ENCODE measurements at places on chromosomes 12 and 14.

DNA sequence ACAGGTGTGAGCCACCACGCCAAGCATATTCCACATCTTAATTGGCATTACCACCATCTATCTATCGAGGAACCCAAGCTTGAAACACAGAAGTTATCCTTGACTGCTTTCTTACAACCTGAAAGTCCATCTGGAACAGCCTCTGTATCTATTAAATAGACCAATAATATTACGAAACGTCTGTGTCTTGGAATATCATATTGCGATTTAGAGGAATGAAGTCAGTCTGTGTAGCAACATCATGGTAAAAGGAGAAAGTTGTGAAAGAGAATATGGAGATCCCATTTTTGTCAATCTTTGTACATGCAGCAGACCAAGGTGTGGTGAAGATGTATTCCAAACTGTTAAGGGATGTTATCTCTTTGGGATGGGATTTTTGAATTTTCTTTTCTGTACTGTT is 25.8 kb upstream of the MAX start:
- DNase-seq: no peak

DNA sequence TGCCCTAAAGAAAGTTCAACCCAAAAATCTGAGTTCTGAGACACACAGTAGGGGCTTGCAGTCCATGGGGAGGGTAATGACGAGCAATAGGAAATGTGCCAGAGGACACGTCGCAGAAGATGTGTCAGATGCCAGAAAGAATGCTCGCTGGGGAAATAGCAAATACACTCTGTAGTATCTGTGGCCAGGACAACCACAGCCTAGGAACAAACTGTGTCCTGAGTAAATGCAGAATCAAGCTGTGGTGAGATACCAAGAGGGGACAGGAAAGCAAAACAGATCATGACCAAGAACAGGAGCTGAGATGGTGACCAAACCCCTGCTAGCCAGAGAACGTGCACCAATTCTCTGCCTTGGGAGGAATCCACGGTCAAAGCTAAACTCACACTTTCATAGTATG is 9.1 kb downstream of the CRACR2A start:
- DNase-seq: no peak

GRCh38 chr14:23052182-23052623 is 5.1 kb downstream of the CDH24 start:
- DNase-seq: no peak

DNA sequence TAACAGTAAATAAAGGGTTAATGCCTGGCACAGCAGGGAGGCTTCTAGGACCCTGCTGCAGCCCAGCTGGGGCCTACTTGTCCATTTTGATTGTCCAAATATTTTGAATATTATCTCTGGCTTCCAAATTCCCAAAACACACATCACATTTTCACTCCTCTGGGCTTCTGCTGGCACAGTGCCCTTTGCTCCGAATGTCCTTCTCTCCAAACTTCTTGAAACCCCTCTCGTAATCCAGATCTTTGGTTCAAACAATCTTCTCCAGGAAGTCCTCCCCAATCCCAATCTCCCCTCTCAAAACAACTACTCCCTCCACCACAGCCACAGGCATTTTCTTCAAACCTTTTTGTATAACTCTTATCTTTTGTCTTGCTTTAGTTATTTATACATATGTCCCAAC is 225.6 kb downstream of the PPM1H start:
- DNase-seq: no peak

- DNase-seq: peak; percentile 0
Measured at GRCh38 chr14:96863327-96863985, 66.3 kb downstream of the VRK1 start.

DNA sequence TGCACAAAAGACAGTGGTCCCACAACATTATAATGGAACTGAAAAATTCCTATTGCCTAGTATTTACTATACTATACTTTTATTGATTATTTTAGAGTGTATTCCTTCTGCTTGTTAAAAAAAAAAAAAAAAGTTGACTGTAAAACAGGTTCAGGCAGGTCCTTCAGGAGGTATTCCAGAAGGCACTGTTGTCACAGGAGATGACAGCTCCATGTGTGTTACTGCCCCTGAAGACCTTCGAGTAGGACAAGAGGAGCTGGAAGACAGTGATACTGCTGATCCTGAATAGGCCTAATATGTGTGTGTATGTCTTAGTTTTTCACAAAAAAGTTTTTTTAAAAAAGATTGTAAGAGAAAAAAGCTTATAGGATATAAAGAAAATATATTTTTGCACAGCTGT is 12.3 kb downstream of the UBE2N start:
- DNase-seq: no peak

- DNase-seq: no peak
Measured at GRCh38 chr14:49754570-49755097, 13.3 kb upstream of the KLHDC2 start.

DNA sequence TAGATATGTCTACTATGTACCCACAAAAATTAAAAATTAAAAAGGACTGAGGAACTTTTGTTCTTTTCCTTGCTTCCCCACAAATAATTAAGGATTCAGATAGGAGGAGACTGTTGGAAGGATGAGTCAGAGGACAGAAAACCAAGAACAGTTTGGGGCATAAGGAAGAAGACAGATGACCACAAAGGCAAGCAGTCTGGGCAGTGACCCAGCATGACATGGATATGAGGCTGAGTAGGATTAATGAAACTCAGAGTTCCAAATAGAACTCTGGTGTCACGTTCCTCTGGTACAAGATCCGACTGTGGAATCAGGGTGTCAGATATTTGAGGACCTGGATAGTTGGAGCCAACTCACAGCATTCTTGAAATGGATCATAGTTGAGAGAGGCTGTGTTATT is 89.3 kb upstream of the SLC38A4 start:
- DNase-seq: no peak

- no peak for DNase-seq
Measured at GRCh38 chr14:88872976-88873375, 48.5 kb downstream of the TTC8 start.

DNA sequence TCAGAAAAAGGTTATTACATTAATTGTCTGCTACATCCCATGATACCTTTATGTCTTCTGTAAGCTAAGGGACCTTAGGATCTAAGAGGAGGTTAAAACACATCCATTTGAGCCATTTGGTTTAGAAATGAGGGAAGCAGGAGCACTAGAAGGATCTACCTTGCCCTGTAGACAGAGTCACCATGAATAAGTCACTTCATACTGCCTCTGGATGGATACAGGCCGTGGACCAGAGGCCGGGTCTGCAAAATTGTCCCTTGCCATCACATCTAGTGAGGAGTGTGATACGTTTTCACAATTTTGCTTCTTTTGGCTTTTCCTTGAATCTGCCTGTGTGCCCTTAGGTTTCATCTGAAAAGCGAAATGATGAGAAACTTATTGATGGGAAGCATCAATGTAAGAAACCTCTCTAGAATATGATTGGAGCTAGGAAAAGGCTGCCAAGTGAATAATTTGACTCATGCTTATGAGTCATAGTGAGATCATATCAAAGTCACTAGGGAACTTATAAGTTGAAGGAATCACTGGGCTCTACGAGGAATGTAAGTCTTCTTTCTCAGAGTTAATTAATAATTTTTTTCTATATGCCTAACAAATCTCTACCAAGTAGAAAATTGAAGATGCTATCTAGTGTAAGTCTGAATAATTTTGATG is 10.8 kb downstream of the GLRX5 start:
- DNase-seq: no peak

DNA sequence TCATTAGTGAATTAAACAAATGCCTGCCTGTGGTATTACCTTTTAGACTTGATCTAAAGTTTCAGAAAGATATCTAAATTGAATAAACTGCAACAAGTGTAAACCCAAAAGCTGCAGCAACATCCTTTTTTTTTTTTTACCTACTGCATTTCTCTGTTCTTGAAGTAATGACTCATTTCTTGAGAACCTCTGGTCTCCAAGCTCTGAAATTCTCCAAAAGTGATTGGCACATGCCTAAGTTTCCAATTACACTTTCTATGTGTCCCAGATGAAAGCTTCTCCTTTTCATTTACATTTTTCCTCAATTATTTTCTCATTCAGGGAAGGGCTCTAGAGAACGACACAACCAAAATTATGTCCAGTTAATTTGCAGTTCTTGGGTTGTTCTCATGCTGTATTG is 435.2 kb upstream of the DCN start:
- DNase-seq: no peak

DNA sequence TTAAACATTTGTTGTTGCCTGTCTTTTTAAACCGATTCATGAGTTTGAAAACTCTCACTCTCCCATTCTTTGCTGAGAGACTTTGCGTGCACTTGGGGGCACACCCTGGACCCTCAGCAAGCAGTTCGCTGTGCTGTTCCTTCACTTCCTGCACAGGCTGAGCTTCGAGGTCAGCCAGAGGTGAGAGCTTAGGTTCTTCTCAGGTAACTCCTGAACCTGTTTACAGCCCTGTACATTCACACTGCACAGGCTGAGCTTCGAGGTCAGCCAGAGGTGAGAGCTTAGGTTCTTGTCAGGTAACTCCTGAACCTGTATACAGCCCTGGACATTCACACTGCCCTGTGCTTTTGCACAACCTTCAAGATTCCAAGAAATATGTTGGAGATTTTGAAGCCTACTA is 9.8 kb upstream of the CLECL1 start:
- DNase-seq: no peak

DNA sequence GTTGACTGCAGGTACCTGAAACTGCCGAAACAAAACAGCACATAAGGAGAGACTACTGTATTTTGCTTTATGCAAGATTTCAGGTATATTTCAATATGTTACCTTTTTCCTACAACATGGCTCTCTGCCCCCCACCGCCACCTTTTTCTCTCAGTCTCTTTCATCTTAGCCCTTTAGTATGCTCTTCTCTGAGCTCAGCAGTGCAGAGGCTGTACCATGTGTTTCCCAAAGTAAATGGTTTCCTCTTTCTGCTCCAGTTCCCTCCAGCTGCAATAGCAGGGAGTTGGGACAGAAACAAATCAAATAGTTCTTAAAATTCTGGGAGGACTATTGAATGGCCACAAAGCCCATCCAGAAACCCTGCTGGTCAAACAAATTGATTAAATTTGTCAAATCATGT is 4.3 kb downstream of the AMN1 start:
- no peak for DNase-seq

GRCh38 chr14:20332431-20332787 is 670 bp downstream of the CCNB1IP1 start:
- DNase-seq: no peak

- DNase-seq: no peak
Measured at GRCh38 chr14:99737451-99737951, 53.4 kb downstream of the CYP46A1 start.

GRCh38 chr14:60648249-60648933 is 886 bp downstream of the SIX1 start:
- DNase-seq: no peak

DNA sequence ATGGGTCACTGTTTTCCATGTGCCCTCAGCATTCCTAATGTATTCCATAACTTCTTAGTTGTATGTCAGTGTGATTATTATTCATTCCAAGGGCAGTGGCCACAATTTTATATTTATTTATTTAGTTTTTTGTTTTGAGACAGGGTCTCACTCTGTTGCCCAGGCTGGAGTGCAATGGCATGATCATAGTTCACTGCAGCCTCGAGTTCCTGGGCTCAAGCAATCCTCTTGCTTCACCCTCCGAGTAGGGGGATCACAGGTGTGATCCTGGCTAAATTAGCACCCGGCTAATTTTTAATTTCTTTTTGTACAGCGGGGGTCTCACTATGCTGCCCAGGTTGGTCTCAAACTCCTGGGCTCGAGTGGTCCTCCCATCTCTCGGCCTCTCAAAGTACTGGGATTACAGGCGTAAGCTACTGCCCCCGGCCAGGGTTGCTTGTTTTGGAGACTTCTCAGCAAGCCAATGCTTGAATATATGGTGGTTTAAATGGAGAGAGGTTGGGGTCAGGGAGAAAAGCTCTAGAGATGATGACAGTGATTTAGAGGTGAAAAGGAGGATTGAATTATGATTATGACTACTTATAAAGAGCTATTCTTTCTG is 7.6 kb downstream of the GPRC5A start:
- no peak for DNase-seq

DNA sequence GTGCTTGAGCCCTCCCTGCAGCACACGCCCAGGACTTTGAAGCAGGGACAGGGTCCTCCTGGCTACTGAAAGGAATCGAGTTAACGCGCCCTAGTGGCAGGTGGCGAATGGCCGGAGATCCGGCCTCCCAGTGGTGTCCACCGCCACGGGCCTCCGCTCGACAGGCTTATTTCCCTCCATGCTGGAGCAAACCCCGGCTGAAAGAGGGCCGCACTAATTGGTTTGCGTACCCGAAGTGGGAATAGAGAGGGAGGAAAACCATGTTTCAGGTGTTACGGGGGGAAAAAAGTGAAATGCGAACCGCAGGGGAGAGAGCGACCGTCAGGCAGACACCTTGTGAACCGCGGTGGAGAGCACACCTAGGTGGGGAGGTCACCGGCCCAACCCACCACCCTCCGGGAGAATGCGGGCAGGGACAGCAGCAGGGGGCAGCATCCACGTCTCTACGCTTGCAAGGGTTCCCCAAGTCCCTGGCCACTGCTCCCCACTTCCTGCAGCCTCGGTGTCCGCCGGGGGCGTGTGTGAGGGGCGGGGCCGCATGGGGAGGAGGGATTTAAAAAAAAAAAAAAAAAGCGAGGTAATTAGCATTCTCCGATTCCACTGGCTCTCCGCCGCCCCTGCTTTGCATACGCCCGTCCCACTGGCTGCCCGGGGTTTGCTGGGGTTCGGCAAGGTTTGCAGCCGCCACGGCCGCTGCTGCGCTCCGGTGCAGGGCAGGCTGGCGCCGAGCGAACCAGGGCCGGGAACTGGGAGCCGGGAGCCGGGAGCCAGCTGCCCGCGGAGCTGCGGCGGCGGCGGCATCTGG is 224.6 kb upstream of the CRY1 start:
- DNase-seq: peak; percentile 89

- DNase-seq: peak; percentile 47
Measured at GRCh38 chr12:92608151-92609091, 94.4 kb upstream of the PLEKHG7 start.

- no peak for DNase-seq
Measured at GRCh38 chr12:91931111-91931510, 214.5 kb downstream of the BTG1 start.

GRCh38 chr14:77605392-77605972 is 11.0 kb downstream of the SPTLC2 start:
- no peak for DNase-seq

GRCh38 chr14:102417001-102417431 is 54.3 kb downstream of the TECPR2 start:
- DNase-seq: no peak

DNA sequence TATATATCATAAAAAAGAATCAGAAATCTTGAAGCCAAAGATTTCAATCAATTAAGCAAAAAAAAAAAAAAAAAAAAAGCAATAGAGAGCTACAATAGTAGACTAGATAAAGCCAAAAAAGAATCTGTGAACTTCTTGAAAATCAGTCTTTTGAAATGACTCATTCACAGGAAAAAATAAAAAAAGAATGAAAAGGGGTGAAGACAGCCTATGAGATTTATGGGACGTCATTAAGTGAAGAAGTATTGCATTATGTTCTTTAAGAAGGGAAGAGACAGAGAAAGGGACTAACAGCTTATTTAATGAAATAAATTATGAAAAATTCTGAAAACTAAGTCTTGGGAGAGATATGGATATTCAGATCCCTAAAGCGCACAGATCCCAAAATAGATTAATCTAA is 103.8 kb downstream of the ACSS3 start:
- DNase-seq: no peak
